Daoy (cell line): ENCODE measurements at places on chromosomes 12 and 14.
A peak's percentile ranks its signal among the peaks of the same experiment; 100 is the strongest.

- DNase-seq = no peak
Observed at GRCh38 chr12:99039367-99040120, 394.5 kb downstream of the APAF1 start.

GRCh38 chr12:45509187-45509586 is 220.3 kb upstream of the ARID2 start:
- no peak for DNase-seq

GRCh38 chr14:20671597-20672283 is 12.6 kb upstream of the RNASE4 start:
- peak; percentile 54 for DNase-seq

DNA sequence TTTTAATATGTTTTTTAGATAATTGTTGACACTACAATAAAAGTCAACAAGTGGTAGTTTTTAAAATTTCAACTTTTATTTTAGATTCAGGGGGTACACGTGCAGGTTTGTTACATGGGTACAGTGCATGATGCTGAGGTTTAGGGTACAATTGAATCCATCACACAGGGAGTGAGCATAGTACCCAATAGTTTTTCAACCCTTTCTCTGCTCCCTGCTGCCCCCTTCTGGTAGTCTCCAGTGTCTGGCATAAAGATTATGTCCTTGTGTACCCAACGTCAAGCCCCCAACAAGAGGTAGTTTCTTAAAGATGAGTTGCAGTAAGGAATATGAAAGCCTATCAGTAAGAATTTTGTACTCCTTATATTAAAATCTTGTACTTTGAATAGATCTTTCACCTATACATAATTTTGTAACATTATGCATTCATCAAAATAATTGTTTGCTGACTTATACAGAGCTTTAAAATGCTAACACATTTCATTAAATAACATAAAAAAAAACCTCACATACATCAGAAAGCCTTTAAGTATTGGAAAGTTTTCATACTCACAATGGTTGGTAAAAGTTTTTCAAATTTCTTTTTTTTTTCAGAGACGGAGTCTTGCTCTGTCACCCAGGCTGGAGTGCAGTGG is 5.4 kb upstream of the RALGAPA1 start:
- peak; percentile 60 for DNase-seq

GRCh38 chr12:25083211-25083610 is 111.7 kb downstream of the DNAI7 start:
- no peak for DNase-seq

GRCh38 chr14:34527591-34527990 is 11.9 kb downstream of the EAPP start:
- no peak for DNase-seq

DNA sequence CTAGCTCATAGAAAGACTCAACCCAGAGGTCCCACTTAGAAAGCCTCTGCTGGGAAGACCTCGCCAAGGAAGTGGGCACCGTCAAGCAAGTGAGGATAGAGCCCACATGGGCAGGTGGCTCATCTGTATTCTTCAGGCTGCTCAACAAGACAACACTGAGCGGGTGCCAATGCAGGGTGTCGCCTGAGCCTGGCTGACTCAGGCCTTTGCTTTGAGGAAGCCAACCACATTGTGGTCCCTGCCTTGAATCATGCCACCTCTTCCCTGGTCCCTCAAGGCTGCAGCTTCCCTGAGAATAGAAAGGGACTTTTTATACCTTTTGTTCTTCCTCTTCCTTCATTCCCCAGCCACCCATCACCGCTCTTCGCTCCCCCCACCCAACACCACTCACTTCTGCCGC is 2.1 kb upstream of the RNASE13 start:
- DNase-seq = peak; percentile 48

DNA sequence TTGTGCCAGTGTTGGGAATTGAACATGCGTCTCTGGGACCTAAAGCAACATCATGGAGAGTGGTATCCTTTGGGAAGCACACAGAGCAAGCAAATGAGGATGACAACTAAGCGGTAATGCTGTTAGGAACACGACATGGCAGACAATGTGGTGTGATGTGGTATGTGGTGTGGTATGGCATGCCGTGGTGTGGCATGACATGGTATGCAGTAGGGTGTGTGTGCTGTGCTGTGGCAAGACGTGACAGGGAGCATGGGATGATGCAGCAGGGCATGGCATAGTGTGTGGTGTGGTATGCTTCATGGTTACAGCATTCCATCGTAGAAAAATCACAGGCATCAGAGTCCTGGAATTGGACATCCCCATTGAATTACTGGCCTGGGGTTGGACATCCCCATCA is 108.7 kb downstream of the RTN1 start:
- no peak for DNase-seq

DNA sequence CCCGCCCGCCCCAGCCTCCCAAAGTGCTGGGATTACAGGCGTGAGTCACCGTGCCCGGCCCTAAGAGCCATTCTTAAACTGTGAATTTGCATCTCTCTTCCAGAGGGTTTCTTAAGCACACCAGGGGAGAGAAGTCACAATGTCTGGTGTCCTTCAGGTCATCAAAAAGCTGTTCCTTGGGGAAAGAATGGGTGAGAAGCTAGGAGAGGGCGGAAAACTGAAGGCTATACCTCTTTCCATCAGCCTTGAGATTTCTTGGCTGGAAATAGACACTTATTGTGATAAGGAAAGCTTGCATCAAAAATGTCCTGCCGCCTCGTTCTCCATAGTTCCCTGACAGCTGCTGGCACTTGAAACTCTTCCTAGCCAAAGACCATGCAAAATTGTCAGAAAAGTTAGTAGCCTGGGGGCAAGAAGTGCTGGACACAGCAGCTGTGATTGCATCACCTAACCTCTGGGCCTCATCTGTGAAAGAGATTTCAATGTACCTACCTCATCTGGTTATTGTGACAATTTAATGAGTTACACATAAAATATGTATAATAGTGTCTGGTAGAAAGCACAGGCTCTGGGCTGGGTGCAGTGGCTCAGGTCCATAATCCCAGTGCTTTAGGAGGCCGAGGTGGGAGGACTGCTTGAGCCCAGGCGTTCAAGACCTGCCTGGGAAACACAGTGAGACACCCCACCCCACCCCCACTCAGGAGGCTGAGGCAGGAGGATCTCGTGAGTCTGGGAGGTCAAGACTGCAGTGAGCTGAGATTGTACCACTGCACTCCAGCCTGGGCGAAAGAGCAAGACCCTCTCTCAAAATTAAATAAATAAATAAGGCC is 9.7 kb upstream of the UBC start:
- peak; percentile 57 for DNase-seq

GRCh38 chr12:53346491-53346890 is 10.3 kb upstream of the SP7 start:
- no peak for DNase-seq

DNA sequence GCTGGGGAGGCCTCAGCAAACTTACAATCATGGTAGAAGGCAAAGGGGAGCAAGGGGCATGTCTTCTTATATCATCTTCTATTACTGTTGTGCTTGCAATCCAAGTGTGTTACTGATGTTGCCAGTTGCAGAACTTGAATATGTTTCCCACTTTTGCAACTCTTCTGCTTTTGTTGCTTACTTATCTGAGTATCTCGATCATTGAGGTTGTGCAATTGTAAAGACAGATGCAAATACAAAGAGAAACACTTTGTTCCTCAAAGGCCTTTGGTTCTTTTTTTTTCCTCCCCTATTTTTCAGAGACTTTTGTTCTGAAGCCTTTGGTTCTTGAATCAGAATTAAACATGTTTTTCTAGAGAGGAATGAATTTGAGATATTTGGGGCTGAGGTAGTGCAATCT is 3.7 kb upstream of the COX8C start:
- no peak for DNase-seq

GRCh38 chr14:100415226-100415625 is 92.1 kb downstream of the SLC25A47 start:
- DNase-seq = no peak

GRCh38 chr12:130754234-130754901 is 38.3 kb upstream of the RIMBP2 start:
- no peak for DNase-seq

DNA sequence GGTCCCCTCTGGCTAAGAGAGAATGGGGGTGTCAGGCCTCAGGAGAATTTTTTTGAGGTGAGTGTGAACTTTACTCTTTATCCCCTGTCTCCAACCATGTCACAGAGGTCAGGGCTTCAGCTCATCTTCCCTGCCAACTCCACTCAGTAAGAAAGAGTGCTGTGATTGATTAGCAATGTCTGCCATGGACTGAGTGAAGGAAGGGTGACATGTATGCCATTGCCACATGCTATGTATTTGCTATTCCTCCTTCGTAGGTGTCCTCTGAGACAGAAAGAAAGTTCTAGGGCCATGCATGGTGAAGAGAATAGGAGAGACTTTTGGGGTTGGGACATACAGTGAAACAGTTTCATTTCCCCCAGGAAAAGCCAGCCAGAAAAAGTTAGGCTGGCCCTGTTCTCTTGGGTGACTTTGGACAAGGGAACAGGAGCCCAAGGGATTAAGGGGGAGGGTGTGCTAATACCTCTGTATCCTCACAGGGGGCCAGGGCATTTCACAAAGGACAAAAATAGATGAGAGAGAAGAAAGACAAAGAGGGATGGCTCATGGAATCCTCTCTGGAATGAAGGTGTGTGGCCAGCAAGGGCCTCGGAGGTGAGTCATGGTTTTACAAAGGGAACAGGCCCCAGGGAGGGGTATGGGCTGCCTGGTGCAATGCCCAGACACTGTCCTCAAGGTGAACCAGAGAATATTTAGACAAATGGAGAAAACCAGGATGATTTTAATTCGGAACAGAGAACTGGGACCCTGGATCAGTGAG is 13.9 kb upstream of the MYL2 start:
- DNase-seq = peak; percentile 38

DNA sequence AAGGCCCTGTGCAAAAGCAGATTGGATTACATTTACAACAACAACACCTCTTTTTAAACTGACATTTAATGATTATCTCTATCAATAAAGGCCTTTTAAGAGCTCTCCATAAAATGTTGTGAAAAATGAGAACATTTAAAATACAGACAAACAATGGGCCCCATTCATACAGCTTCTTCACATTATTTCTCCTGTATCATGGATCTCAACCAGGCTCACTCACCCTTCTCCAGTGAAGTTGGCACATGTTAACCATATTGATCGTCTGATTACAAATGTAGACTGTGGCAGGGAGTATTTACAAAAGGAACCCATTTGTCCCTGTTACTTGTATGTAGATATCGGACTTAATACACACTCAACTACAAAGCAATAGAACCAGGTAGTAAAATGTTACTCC is 220.2 kb upstream of the BTG1 start:
- no peak for DNase-seq

GRCh38 chr12:80553316-80553715 is 109.3 kb downstream of the PTPRQ start:
- peak; percentile 61 for DNase-seq

- DNase-seq = no peak
Observed at GRCh38 chr12:132888852-132889251, 1.4 kb upstream of the CHFR start.

DNA sequence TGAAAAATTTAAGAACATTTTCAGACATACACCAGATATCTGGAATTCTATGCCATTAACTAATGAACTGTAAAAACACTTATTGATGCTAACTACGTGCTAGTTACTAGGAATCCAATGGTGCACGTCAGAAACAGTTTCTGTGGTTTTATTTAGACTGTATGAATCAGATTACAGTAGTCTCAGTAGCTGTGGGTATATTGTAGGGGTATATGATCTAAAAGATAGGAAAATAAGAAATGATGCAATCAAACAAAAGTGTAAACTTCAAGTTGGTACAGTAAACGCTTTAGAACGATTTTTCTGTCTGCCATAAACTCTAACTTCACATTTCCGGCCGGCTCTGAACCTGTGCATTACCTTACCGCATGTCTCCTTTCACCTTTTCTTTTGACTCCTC is 2.3 kb downstream of the ABCC9 start:
- no peak for DNase-seq

DNA sequence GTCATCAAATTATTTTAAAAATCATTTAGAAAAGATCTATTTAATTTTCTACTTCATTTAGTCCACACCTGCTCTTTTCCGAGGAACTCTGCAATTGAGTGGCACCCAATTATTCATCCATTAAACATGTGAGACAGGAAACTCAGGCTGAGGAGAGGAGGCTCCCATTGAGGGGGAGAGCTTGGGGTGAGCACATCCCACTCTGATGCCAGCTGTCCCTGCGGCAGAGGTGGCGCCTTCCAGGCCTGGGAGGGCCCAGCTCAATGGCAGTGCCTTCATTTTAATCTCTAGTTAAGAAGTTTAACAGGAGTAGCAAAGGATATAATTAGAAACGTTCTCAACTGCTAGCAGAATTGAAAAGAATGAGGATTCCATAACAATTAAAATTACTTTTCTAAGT is 92.0 kb downstream of the ITPR2 start:
- DNase-seq = no peak

GRCh38 chr12:22339691-22340090 is 5.2 kb upstream of the ST8SIA1 start:
- no peak for DNase-seq

DNA sequence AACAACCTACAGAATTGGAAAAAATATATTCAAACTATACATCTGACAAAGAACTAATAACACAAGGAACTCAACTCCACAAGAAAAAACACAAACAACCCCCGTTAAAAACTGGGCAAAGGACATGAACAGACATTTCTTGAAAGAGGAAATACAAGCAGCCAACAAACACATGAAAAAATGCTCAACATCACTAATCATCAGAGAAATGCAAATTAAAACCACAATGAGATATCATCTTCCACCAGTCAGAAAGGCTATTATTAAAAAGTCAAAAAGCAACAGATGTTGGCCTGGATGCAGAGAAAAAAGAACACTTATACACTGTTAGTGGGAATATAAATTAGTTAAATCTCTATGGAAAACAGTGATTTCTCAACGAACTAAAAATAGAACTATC is 82.6 kb upstream of the CCDC91 start:
- no peak for DNase-seq

DNA sequence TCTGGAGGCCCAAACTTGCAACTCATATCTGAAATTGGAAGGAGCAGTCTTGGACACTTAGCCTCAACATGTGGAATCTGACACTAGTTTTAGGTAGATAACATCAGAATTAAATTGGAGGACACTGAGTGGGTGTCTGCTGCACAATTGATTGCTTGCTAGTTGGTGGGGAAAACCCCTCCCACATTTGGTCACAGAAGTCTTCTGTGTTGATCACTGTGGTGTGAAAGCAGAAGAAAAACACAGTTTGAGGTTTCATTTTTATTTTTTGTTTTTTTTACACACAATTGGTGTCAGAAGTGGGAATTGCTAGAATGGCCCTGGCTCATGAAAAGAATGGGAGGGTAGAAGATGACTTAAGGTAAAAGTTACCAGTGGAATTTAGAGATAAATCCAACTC is 78.0 kb upstream of the CD163 start:
- DNase-seq = no peak

- DNase-seq = peak; percentile 13
Observed at GRCh38 chr12:77796775-77797174, 33.9 kb upstream of the NAV3 start.

GRCh38 chr12:46908936-46909635 is 83.3 kb upstream of the SLC38A4 start:
- no peak for DNase-seq

GRCh38 chr12:132395908-132396305 is 66.5 kb upstream of the GALNT9 start:
- no peak for DNase-seq
